Activated CD4-positive, CD25-positive, alpha-beta regulatory T cell treated with anti-CD3 and anti-CD28 coated beads, Interleukin-2, amount 50 U/mL, for 16 hours (primary cell): ENCODE measurements at places on chromosomes 7 and 10.

DNA sequence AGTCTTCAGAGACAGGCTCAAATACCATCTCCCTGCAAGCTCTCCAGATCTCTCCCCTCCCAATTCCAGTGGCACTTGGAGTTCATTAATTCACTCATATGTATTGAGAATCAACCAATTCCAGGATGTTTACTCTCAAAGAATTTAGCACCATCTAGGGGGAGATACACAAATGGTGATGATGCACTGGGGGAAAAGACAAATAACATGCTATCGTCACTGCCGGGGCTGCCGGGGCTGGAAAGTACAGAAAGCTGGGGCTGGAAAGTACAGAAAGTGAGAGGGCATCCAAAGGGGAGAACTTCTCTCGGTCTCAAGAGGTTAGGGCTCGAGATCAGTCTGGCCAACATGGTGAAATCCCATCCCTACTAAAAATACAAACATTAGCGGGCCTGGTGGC, 118.7 kb downstream of the MKX start:
- no peak for DNase-seq

- DNase-seq = no peak
Measured at GRCh38 chr7:47266131-47266706, 315.7 kb downstream of the TNS3 start.

DNA sequence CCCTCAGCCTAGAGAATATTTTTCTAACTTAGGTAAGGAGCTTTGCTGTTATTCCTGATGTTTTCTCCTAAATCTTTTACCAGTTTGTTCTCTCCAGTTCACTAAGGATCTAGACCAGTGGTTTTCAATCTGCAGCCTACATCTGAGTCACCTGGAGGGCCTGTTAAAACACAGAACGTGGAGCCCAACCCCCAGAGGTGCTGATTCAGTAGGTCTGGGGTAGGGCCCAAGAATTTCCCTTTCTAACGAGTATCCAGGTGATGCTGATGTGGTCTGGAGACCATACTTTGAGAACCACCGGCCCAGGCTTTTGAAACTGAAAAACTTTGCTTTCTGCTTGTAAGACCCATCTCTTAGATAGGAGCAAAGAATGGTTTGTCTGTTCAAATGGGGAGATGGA, 51.2 kb upstream of the KMT2E start:
- DNase-seq = no peak

GRCh38 chr10:80015911-80016830, 62.3 kb upstream of the TMEM254 start:
- no peak for DNase-seq

DNA sequence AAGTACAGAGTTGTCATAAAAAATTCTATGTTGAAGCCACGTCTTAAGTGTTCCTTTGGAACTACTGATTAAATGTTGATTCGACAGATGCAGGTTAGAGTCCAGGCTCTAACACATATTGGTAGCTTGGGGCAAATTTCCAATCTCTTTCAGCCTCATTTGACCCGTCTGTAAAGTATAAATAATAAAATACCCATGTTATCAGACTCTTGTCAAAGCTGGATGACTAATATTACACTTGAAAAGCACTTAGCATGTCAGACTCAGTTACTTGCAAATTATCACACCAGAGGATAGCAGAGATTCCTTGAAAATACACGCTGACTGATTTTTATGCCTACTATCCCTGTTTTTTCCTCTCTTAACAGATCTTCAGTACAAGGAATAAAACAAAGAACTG, 18.1 kb upstream of the MACC1 start:
- no peak for DNase-seq

DNA sequence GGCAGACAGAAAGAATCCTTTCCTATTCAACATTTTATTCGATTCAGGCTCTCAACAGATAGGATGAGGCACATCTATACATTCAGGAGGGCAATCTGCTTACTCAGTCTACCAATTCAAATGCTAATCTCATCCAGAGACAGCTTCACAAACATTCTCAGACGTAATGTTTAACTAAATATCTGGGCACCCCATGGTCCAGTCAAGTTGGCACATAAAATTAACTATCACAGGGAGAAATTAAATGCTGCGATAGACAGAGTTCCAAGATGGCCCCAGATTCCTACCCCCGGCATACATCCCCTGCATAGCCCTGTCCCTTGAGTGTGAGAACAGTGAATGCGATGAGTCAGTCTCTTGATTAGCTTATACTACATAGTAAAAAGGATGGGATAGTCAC, 184.3 kb downstream of the FGFR2 start:
- DNase-seq = no peak

DNA sequence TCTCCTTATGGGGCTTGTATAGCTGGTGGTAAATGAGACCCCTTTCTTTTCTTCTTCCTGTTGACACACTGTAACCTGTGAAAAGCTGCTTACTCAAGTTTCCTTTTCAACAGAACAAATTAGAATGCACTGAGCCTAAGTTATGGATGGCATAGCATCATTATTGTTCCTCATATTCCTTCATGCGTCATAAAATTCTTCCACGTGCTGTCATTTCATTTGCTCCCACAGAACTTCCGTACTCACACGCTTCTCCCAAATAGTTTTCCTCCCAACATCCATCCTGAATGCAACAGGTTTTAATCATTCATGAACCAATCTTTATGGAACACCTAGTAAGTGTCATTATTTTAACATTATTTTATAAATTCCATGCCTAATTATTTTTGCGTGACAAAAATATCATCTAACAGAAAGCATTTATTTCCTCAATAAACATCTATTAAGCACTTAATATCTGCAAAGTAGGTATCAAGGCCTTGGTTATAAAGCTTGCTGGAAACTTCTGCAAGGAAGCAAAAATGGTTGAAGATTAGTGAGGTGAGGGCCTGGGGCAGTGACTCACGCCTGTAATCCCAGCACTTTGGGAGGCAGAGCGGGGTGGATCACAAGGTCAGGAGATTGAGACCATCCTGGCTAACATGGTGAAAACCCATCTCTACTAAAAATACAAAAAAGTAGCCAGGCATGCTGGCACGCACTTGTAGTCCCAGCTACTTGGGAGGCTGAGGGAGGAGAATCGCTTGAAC, 18.9 kb upstream of the SEPTIN7 start:
- DNase-seq = no peak

DNA sequence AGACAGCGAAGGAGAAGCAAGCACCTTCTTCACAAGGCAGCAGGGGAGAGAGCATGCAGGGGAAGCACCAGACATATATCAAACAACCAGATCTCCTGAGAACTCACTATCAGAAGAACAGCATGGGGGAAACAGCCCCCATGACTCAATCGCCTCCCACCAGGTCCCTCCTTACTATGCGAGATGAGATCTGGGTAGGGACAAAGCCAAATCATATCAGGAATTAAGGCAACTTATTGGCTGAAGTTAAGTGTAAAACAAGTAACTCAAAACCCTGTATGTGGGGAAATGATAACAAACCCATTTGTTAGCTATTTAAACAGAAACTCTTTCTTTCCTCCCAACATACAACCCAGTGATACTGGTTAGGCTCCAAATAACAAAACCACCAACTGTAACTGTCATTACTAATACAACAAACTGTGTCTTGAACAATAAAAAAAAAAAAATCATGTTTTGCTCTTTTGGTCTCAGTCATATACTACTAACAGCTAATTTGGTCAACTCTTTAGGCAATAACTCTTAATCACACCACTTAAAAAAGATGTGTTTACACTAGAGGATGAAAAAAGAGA, 57.8 kb downstream of the MINDY3 start:
- no peak for DNase-seq

DNA sequence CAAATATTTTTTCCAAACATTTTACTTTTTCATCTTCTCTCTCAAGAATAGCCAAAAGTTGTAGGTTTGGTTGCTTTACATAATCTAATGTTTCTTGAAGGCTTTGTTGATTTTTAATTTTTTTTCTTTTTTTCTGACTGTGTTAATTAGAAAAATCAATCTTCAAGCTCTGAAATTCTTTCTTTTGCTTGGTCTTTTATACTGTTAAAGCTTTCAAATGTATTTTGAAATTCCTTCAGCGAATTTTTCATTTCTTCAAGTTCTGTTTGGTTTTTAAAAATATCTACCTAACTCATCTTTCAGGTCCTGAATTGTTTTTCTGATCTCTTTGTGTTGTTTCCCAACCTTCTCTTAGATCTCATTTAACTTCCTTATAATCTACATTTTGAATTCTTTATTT, 109.3 kb downstream of the SLC25A40 start:
- DNase-seq = no peak

- DNase-seq = no peak
Measured at GRCh38 chr7:90412458-90413184, 9.4 kb downstream of the CLDN12 start.

GRCh38 chr7:133987582-133987981, 139.6 kb upstream of the LRGUK start:
- no peak for DNase-seq

DNA sequence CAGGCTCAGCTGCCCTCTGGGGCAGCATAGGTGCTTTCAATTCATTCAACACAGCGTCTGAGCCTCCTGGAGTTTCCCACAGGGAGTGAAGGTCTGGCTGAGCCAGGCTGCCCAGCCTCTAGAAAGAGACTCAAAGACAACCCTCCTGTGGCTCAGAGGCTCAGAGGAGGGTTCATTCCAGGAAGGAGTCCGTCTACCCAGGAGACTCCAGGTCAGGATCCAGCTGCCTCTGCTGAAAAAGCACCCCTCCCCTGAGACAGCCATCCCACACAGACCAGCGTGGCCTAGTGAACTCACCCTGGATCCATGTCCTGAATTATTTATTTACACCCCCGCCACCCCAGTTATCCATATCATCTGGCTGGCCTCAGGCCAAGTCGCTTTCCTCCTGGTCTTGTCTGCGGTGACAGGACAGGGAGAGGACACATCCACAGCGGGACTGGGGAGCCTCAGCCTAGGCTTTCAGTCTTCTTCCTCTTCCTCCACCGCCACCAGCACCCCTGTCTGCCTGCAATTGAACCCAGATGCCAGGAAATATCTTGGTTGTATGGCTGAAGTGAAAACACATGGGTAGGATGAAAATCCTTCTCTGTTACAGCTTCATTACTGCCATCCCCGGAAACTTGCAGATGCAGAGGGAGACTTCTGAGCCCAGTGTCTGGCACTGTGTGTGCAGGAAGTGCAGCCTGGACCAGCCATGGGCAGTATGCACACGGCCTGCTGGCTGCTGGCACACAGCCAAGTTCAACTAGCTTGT, 44.0 kb upstream of the COL13A1 start:
- DNase-seq = no peak

GRCh38 chr7:36232971-36233550, 80.0 kb downstream of the EEPD1 start:
- DNase-seq = no peak

DNA sequence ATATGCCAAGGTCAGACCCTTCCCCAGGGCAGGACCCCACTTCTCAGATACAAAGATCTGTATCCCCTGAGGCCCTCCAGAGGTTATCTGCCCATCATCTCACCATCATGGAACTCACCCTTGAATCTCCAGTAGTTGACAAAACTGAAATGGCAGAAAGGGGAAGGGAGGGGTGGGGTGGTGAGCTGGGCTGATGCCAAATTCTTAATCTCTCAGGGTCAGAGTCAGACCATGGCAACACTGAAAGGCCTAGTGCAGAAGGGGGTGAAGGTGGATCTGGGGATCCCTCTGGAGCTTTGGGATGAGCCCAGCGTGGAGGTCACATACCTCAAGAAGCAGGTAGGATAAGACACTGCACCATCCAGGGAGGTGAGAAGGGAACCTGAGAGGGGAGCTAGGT, 3.1 kb downstream of the CNPY4 start:
- no peak for DNase-seq

- no peak for DNase-seq
Measured at GRCh38 chr10:29301359-29301910, 12.6 kb downstream of the LYZL1 start.

GRCh38 chr7:70355198-70356020, 757.1 kb downstream of the AUTS2 start:
- DNase-seq = no peak

DNA sequence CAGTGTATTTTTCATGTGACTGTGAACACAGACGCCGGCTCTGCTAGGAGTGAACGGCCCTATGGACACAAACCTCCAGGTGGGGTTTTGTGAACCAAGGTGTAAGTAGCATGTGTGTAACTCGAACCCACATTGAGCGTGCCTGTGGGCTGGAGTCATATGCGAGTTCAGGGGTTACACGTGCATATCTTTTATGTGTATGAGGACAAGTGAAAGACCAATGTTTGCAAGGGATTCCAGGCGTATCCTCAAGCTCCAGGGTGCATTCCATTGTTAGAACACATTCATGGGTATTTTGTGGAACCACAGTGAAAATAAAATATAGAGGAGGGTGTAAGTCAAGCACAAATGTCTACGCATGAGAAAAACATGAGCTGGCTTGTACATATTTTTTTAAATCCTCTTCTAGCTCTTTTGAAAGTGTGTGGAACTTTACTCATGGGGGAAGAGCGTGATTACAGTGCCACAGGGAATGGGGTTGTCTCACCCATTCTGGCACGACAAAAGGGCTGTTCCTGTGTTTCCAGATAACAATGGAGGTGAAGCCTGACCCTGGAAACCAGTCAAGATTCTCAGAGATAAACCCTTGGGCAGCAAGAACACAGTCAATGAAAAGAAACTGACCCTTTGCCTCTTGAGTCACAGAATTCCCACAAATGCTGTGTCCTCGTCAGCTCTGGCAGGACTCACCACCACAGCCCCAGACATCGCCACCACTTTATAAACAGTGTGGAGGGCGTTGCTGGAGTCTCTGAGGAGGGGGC, 37.0 kb upstream of the GOT1 start:
- no peak for DNase-seq

DNA sequence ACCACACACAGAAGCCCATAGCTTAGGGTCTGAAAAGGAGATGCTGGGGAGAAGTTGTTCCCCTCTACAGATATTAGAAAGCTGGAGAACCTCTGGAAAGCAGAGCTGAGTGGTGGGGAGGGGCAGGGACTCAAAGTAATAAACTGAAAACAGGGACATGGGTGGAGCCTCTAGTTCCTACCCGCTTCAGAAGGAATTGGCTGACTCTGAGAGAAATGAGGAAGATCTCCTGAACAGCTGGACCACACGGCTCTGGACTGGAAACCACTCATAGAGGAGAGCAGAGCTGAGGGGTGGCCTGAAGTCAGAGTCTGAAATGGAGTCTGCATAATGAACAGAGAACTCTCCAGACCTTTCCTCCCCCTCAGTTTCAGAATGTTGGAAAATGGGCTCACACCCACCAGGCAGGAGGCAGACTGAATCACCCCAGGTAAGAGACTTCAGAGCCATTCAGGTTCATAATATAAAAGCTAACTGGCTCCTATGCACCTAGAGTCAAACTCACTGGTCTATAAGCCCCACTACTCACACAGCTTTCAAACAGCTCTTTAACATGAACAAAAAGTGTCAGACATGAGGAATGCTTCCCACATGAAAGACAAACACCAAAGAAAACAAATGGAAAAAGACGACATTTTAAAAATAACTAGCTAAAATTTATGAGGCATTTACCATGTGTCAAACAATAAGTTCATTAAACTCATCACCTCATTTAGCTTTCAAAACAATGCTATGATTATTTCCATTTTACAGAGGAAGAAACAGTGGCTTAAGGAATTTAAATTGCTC, 68.1 kb downstream of the RNF216 start:
- DNase-seq = no peak

DNA sequence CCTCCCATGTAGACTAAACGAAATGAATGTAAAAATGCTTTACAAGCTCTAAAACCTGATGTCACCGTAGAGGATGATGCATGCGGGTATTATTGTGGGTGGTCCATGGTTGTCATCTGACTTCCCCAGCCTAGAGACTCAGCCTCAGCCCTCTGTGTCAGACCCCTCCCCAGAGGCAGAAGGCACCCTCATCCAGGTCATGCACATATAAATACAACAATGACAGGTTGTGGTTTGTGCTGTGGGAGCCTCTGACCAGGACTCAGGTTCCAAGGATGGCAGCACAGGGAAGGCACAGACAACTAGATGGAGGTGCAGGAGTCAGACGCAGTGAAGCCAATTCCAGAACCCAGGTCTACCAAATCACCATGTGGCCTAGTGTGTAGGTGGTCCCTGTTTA, 3.3 kb upstream of the NODAL start:
- no peak for DNase-seq
